ENCODE measurements at places on chromosomes 1 and 21. TPM values are rescaled to one million over a fixed set of nuclear protein-coding genes. Genes with fewer than 3 reads are reported as not detected.

The C8A gene
- total RNA-seq: not detected

The C1orf185 gene
- not detected for total RNA-seq

The TSEN15 gene
- total RNA-seq: 29.9 TPM

The GUCA2A gene
- not detected for total RNA-seq

The TYW3 gene
- 11.4 TPM for total RNA-seq

The RNU1-2 gene
- total RNA-seq: 7,909 TPM

The DRAXIN gene
- total RNA-seq: 0.93 TPM

The CACNA1S gene
- 16.5 TPM for total RNA-seq

The HHIPL2 gene
- total RNA-seq: 0.29 TPM

The COL8A2 gene
- 3.7 TPM for total RNA-seq

The UQCRHL gene
- total RNA-seq: 4.7 TPM

The PADI3 gene
- total RNA-seq: 0.18 TPM

The FMOD gene
- total RNA-seq: 41.8 TPM

The TXNDC12 gene
- 21.4 TPM for total RNA-seq

The PLPPR4 gene
- total RNA-seq: 2.2 TPM

The GNPAT gene
- total RNA-seq: 66.9 TPM

The ASCL5 gene
- total RNA-seq: not detected

The RNF223 gene
- 3.7 TPM for total RNA-seq

The GBP3 gene
- 13.6 TPM for total RNA-seq

The PDC gene
- not detected for total RNA-seq

The RGS1 gene
- 12.6 TPM for total RNA-seq

The CDKN2C gene
- total RNA-seq: 12.4 TPM

The GREM2 gene
- total RNA-seq: 3.9 TPM

The CHIA gene
- total RNA-seq: not detected

The LPGAT1 gene
- 44.7 TPM for total RNA-seq

The ZYG11A gene
- total RNA-seq: 0.12 TPM

The CELA2B gene
- not detected for total RNA-seq

The TDRD5 gene
- 3.0 TPM for total RNA-seq

The C1QC gene
- total RNA-seq: 40.5 TPM

The BRDT gene
- not detected for total RNA-seq

The POLR3C gene
- 23.2 TPM for total RNA-seq

The HLX gene
- 18.8 TPM for total RNA-seq

The SPRR3 gene
- total RNA-seq: 0.58 TPM

The MORN1 gene
- 20.8 TPM for total RNA-seq

The IFT25 gene
- 29.0 TPM for total RNA-seq

The RUNX3 gene
- total RNA-seq: 0.47 TPM

The IVNS1ABP gene
- 345 TPM for total RNA-seq

The TMEM82 gene
- total RNA-seq: 2.5 TPM

The OR2T11 gene
- 0.06 TPM for total RNA-seq

The AKT3 gene
- 31.6 TPM for total RNA-seq

The CSF3R gene
- 30.0 TPM for total RNA-seq

The S100A8 gene
- total RNA-seq: 89.2 TPM

The NEGR1 gene
- 4.1 TPM for total RNA-seq

The LRRC53 gene
- total RNA-seq: not detected

The DNM3 gene
- 7.6 TPM for total RNA-seq

The HORMAD1 gene
- not detected for total RNA-seq

The KCNQ4 gene
- 8.6 TPM for total RNA-seq

The SLFNL1 gene
- 1.2 TPM for total RNA-seq

The SPRR1A gene
- total RNA-seq: not detected

The SASS6 gene
- 3.9 TPM for total RNA-seq

The NAV1 gene
- 24.4 TPM for total RNA-seq

The LRRN2 gene
- total RNA-seq: 10.2 TPM
